ENCODE measurements at places on chromosomes 2 and 18. TPM values are rescaled to one million over a fixed set of nuclear protein-coding genes. Genes with fewer than 3 reads are reported as not detected.

EPHA4 gene
- total RNA-seq, result 11.0 TPM

CHRNA1 gene
- total RNA-seq, result not detected

PTPRN gene
- 5.7 TPM for total RNA-seq

RRM2 gene
- total RNA-seq, result 119 TPM

TSPYL6 gene
- total RNA-seq, result not detected

ACMSD gene
- total RNA-seq, result not detected

L3MBTL4 gene
- 1.3 TPM for total RNA-seq

STAT4 gene
- total RNA-seq, result 0.44 TPM

LOXHD1 gene
- 0.35 TPM for total RNA-seq

SAG gene
- not detected for total RNA-seq

ARMC9 gene
- 34.5 TPM for total RNA-seq

VWC2L gene
- not detected for total RNA-seq

ANKAR gene
- 2.9 TPM for total RNA-seq

NOL4 gene
- 1.4 TPM for total RNA-seq

DOCK10 gene
- 2.9 TPM for total RNA-seq

ITSN2 gene
- total RNA-seq, result 18.1 TPM

ARHGEF4 gene
- total RNA-seq, result 18.1 TPM

IL1R2 gene
- total RNA-seq, result not detected

KANSL1L gene
- 11.4 TPM for total RNA-seq

KCNK3 gene
- total RNA-seq, result 0.30 TPM

CELF4 gene
- 2.9 TPM for total RNA-seq

NYAP2 gene
- total RNA-seq, result not detected
